Uterus (tissue), 4 donors: ENCODE measurements at places on chromosomes 1 and 21. TPM values are rescaled to one million over a fixed set of nuclear protein-coding genes. Genes with fewer than 3 reads are reported as not detected.

GRCh38 chr1:2609319-2610035, 22.9 kb downstream of the PRXL2B start:
- H3K4me1 ChIP-seq, result no peaks in the 10 kb centered on the region
- DNase-seq, result no peak
- no peak overlapping the region for H3K27ac ChIP-seq

DNA sequence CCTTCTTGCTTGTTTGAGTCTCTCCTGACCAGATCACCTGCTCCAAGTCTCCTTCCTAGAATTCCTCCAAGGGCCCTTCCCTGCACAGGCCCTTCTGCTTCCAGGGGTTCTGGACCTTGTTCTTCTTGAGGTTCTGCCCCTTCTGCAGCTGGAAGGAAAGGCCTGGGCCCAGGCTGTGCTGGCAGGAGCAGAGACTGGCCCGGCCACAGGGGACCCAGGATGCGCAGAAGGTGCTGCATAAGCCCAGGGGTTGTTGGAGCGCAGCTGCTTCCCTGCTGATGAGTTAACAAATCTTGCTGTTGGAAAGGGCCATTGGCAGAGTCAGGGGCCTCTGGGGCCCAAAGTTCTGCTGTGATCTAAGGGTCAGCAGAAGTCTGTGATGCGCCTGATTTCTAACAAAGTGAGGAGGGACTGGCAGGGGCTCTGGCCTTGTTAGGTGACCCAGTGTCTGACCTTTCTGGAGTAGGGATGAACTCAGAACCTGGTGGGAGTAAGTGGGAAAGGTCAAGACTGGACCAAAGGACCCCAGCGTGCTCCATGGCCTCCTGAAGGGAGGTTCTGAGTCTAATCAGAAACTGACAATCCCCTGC, 509.8 kb downstream of the PTPRU start:
- H3K36me3 ChIP-seq, result no peaks in the 10 kb centered on the region
- H3K27ac ChIP-seq, result no peak overlapping the region
- no peak for DNase-seq
- no peaks in the 10 kb centered on the region for H3K4me1 ChIP-seq

- H3K27me3 ChIP-seq, result no peaks in the 10 kb centered on the region
- no peaks in the 10 kb centered on the region for H3K36me3 ChIP-seq
- H3K4me1 ChIP-seq, result no peaks in the 10 kb centered on the region
- H3K4me3 ChIP-seq, result no peak overlapping the region
- no peak for DNase-seq
- H3K27ac ChIP-seq, result no peak overlapping the region
These were observed 455.1 kb upstream of the VAMP3 start for GRCh38 chr1:7315946-7316345.

GRCh38 chr1:43354936-43355335, 3.8 kb upstream of the CDC20 start:
- no peak overlapping the region for H3K4me3 ChIP-seq
- H3K27ac ChIP-seq, result no peak overlapping the region
- no peaks in the 10 kb centered on the region for H3K27me3 ChIP-seq
- no peak for DNase-seq
- H3K4me1 ChIP-seq, result no peaks in the 10 kb centered on the region

GRCh38 chr1:113388017-113388620, 2.2 kb upstream of the MAGI3 start:
- H3K4me1 ChIP-seq, result no peaks in the 10 kb centered on the region
- no peak for DNase-seq
- no peaks in the 10 kb centered on the region for H3K36me3 ChIP-seq
- no peak overlapping the region for H3K27ac ChIP-seq
- H3K4me3 ChIP-seq, result no peak overlapping the region

DNA sequence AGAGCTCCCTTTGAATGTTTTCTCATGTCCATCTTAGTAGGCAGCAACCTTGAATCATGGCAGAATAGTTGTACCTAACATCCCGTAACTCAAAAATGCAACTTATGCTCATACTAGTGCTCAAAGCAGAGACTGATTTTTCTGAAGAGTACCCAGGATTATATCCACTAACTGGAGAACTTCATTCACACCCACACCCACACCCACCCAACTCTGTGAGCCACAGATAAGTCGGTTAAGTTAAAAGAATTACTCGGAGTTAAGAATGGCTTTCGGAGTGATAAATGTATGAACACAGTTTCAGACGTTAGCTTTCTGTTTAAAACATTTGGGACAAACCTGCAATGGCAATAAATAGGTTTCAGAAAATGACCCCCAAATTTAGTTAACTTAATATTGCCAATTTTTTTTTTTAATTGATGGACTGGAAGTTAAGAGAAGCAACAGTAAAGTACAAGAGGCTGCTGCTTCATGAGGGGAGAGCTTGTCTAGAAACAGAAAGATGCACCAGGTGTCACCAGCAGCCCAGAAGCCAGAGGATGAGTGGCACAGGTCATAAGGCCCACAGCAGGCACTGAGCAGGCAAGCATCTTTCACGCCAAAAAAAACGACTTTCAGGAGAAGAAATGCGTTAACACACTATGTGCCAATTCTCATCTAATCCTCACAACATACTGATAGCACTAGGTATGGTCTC, 48.4 kb upstream of the C1orf198 start:
- H3K4me1 ChIP-seq, result no peaks in the 10 kb centered on the region
- no peak overlapping the region for H3K4me3 ChIP-seq
- H3K27ac ChIP-seq, result no peak overlapping the region

DNA sequence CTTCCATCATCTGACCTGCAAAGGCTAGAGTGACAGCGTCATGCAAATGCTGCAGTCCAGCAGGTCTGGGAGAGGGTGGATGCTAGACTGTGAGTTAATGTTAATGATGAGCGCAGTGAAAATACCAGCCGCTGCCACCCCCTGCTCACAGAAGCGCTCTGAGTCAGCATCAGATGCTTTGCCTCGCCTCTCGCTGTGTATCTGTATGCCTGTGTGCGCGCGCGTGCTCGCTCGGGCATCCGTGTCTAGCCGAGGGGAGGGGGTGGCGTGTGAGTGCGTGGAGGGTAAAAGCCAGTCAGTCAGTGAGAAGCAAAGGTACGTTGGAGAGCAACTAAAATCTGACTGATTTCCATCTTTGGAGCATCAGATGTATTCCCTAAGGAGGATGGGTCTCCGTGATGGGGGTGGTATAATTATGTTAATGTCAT, 858.7 kb downstream of the USP25 start:
- peak; percentile 84 for DNase-seq
- H3K36me3 ChIP-seq, result no peaks in the 10 kb centered on the region
- peak overlapping the region; percentile 43 for H3K4me3 ChIP-seq
- H3K27me3 ChIP-seq, result no peaks in the 10 kb centered on the region
- no peaks in the 10 kb centered on the region for H3K4me1 ChIP-seq
- peak overlapping the region; percentile 85 for H3K27ac ChIP-seq

GRCh38 chr1:37483785-37484184, 9.4 kb downstream of the ZC3H12A start:
- DNase-seq, result no peak
- H3K27me3 ChIP-seq, result no peaks in the 10 kb centered on the region
- peak overlapping the region; percentile 1 for H3K27ac ChIP-seq
- H3K4me3 ChIP-seq, result no peak overlapping the region
- H3K36me3 ChIP-seq, result no peaks in the 10 kb centered on the region
- no peaks in the 10 kb centered on the region for H3K4me1 ChIP-seq

DNA sequence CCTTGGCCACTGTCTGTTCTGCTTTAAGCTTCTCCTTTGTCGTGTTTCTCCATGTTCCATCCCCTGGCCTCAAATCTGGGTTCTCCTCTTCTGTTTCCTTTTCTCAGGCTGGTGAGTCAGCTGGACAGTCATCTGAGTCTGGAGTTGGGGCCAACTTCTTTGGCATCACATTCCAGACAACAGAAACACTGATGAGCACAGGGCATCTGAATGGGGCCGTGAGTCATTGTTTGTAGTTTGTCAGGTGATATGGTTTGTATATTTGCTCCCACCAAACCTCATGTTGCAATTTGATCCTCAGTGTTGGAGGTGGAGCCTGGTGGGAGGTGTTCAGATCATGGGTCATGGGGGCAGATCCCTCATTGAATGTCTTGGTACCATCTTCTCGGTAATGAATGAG, 14.3 kb upstream of the OLIG2 start:
- no peak for DNase-seq
- no peak overlapping the region for H3K27ac ChIP-seq
- no peak overlapping the region for H3K4me3 ChIP-seq
- no peaks in the 10 kb centered on the region for H3K36me3 ChIP-seq

DNA sequence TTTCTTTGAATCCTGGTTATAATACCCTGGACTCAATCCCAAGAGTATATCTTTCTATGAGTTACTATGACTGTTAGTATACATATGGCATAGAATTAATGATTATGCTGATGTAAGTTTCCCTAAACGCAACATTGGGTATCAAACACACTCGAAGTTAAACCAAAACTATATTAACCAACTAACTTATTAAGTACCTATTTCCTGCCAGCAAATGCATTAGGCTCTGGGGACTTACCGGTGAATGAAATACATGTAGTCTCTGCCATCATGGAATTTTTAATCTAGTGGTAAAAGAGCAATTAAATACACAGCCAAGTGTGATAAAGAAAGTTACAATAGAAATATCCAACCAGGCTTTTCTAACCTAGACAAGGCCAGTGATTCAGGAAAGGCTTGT, 193.6 kb upstream of the ADGRL2 start:
- no peaks in the 10 kb centered on the region for H3K27me3 ChIP-seq
- H3K36me3 ChIP-seq, result no peaks in the 10 kb centered on the region
- no peaks in the 10 kb centered on the region for H3K4me1 ChIP-seq
- no peak overlapping the region for H3K27ac ChIP-seq
- no peak overlapping the region for H3K4me3 ChIP-seq

DNA sequence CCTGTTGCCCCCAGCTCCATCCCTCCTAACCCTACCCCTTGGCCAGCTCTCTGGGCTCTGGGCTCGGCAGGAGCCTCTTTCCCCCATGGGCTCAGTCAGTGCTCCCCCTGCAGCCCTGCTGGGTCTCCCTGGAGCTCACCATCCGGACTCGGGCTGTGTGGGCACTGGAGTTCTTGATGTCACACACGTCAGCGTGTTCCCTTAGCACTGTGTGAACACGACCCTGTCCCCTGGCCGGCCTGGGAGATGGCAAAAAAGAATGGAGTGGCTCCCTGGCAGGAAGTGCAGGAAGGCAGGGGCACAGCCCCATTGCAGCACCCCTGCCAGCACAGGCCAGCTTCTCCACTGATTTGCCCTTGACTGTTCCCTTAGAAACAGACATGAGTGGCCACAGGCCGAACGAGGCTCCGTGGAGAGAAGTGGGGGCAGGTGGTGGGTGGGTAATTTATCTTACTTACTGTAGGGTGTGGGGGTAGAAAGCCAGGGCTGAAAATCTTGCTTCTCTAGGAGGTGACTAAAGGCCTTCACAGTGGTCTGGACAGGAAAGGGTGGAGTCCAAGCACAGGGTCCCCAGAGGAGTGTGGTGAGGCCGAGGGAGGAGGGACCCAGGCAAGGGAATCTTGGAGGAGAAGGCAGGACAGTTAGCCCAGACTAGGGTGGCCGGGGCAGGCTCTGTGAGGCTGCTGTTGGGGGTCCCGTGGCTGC, 381.7 kb upstream of the VAMP3 start:
- no peak for DNase-seq
- H3K27me3 ChIP-seq, result no peaks in the 10 kb centered on the region
- H3K27ac ChIP-seq, result peak overlapping the region; percentile 61
- no peak overlapping the region for H3K4me3 ChIP-seq
- H3K4me1 ChIP-seq, result no peaks in the 10 kb centered on the region

DNA sequence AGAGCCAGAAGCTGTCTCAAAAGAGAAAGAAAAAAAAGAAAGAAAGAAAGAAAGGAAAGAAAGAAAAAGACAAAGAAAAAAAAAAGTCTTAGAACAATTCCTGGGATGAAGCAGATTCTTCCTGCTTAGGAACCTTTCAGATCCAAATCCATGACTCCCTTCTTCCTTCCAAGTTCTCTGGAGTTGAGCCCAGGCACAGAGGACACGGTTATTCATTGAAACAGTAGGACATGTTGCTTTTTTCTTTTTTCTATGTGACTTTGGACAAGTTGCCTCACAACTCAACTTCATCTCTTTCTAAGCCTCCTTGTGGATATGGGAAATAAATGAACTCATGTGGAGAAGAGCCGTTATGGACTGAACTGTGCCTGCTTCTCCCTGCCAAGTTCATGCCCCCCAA, 14.7 kb upstream of the TNFRSF8 start:
- H3K4me1 ChIP-seq, result peaks cover 18% of the 10 kb centered on the region
- H3K27ac ChIP-seq, result no peak overlapping the region
- no peak for DNase-seq
- no peaks in the 10 kb centered on the region for H3K27me3 ChIP-seq

GRCh38 chr1:108831225-108831624, 25.7 kb downstream of the AKNAD1 start:
- peaks cover 13% of the 10 kb centered on the region for H3K4me1 ChIP-seq
- peak; percentile 58 for DNase-seq
- peak overlapping the region; percentile 85 for H3K27ac ChIP-seq
- H3K36me3 ChIP-seq, result no peaks in the 10 kb centered on the region
- H3K27me3 ChIP-seq, result no peaks in the 10 kb centered on the region
- H3K4me3 ChIP-seq, result no peak overlapping the region

DNA sequence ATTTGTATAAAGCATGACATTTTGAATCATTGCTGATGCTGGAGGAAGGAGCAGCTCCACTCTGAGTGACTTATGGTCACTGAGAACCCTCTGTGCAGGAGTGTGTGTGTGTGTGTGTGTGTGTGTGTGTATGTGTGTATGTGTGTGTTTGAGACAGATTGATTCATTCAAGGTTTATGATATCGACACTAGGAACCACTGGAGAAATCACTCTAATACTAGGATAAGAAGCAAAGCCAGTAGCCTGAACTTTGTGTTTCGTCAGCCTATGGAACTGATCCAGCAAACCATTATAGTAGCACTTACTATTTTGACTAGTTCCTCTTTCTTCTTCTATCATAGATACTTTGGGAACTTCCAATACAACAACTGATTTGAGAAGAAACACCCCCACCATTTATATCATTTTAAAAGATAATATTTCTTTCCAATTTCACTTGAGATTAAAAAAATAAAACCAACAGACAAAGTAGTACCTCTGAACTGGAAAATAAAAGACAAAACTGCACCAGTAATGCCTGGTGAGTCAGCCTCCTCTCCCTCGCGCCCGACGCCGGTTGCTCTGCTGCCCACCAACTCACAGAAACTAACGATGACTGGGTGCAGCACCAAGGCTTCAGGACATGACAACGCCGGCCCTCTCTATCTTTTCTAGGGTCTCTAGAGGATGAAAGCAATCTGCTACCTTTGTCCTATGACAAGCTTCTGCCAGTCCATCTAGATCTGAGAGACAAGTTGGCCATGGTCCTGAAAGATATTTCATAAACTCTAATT, 20.9 kb downstream of the SLAMF1 start:
- H3K27ac ChIP-seq, result no peak overlapping the region
- H3K36me3 ChIP-seq, result no peaks in the 10 kb centered on the region
- no peaks in the 10 kb centered on the region for H3K27me3 ChIP-seq
- H3K4me3 ChIP-seq, result no peak overlapping the region
- no peaks in the 10 kb centered on the region for H3K4me1 ChIP-seq
- DNase-seq, result no peak

GRCh38 chr21:29264721-29265120, 34.0 kb upstream of the BACH1 start:
- H3K27ac ChIP-seq, result no peak overlapping the region
- DNase-seq, result no peak
- H3K4me3 ChIP-seq, result no peak overlapping the region
- no peaks in the 10 kb centered on the region for H3K4me1 ChIP-seq
- H3K27me3 ChIP-seq, result no peaks in the 10 kb centered on the region

Gene SFT2D2
- 111 TPM for total RNA-seq

Gene KRTAP11-1
- total RNA-seq, result not detected

Gene PRR9
- total RNA-seq, result not detected

Gene PRAMEF5
- total RNA-seq, result not detected

Gene APP
- 537 TPM for total RNA-seq

Gene OR10Z1
- total RNA-seq, result not detected

Gene SPRR5
- not detected for total RNA-seq

Gene NLRP3
- 2.8 TPM for total RNA-seq

Gene SMCP
- not detected for total RNA-seq

Gene TIE1
- 64.2 TPM for total RNA-seq
